ENCODE measurements at places on chromosomes 7 and 10.

GRCh38 chr10:124683814-124684213, 60.4 kb downstream of the FAM53B start:
- no peak for DNase-seq

DNA sequence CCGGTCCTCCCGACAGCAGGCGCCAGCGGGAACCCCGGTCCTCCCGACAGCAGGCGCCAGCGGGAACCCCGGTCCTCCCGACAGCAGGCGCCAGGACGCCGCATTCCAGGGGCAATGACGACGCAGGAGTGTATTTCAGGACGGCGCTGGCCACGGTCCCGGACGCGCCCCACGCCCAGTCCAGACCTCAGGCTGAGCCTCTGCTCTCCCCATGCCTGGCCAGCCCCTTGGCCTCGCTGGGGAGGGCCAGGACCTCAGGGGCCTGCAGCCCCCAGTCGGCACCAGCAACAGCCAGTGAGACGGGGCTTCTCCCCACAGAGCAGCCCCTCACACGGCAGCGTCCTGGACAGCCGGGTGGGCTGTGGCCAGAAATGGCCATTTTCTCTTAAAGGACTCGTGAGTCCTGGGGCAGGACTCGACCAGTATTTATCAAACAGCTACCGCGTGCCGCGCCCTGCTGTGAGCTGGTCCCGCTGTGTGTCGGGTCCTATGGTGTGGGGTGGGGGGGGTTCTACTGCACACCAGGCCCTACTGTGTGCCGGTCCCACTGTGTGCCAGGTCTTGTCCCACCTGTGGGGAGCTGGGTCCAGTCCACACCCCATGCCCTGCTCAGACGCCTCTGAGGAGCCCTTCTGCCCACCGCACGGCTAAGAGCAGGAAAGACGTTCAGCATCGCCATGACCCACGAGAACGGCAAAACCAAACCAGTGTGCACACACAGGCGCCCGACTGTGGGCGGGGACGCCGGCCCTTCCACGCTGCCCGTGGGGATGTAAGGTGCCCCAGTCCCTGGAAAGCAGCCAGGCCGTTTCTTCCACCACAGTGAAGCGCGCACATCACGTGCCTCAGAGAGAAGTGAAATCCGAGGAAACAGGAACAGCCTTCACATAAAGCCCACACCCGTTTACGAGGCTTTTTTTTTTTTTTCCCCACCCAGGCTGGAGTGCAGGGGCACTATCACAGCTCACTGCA, 33.3 kb downstream of the GET4 start:
- DNase-seq, result no peak

DNA sequence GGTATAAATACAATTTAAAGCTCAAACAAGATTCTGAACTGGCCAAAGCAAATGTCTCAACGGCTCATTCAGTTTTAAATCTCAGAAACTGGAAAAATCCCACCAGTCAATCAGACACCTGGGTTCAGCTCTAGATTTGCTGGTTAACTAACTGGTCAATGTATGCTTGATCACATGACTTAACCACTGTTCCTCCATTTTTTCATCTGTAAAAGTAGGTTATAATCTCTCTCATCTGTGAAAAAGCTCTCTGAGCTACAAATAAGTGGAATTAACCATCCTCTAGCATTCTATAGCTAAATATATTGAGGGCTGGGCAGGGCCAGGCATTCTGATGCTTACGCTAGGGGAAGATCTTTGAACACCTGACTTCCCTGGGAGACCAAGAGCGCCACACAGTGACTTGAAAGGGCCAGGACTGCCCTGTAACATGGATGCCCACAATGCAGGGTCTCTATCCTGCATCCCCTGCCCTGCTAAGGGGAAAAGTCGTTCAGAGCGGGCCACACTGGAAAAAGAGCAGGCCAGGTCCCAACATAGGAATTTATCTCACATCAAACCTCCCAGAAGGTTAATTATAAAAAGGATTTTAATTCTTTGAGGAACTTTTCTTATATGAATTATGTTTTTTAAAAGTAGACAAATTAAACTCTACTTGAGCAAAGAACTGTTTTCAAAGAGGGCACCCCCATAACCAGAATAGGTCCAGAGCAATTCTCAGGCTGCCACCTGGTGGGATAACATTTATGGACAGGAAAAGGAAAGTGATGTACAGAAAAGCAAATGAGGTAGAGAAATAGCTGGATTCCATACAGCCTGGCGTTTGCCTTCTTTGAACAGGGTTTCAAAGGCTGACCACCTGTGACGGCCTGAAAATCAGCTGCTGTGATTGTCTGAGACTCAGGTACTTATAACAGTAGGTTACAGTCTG, 1.8 kb downstream of the RP9 start:
- peak; percentile 36 for DNase-seq

- no peak for DNase-seq
Observed at GRCh38 chr10:121865554-121865953, 62.3 kb downstream of the ATE1 start.
